Hematopoietic multipotent progenitor cell treated with erythropoietin and hydrocortisone succinate and interleukin-3 and kit ligand, for 6 days (in vitro differentiated cells): ENCODE measurements at places on chromosomes 7 and 10.

GRCh38 chr10:33046792-33047191 is 88.8 kb upstream of the ITGB1 start:
- no peak for DNase-seq

GRCh38 chr10:71970331-71970730 is 6.1 kb downstream of the CHST3 start:
- DNase-seq: no peak

GRCh38 chr10:55091691-55092328 is 290.8 kb upstream of the PCDH15 start:
- peak; percentile 55 for DNase-seq

GRCh38 chr7:132200141-132200540 is 376.1 kb downstream of the PLXNA4 start:
- no peak for DNase-seq

- no peak for DNase-seq
Measured at GRCh38 chr7:40799493-40800403, 664.9 kb downstream of the SUGCT start.

GRCh38 chr7:14690075-14690474 is 212.5 kb downstream of the DGKB start:
- DNase-seq: peak; percentile 33

GRCh38 chr7:54664235-54665228 is 94.5 kb downstream of the SEC61G start:
- peak; percentile 8 for DNase-seq

- DNase-seq: no peak
Measured at GRCh38 chr7:35379481-35379880, 125.6 kb upstream of the TBX20 start.

GRCh38 chr7:44306606-44307005 is 18.8 kb downstream of the CAMK2B start:
- no peak for DNase-seq

DNA sequence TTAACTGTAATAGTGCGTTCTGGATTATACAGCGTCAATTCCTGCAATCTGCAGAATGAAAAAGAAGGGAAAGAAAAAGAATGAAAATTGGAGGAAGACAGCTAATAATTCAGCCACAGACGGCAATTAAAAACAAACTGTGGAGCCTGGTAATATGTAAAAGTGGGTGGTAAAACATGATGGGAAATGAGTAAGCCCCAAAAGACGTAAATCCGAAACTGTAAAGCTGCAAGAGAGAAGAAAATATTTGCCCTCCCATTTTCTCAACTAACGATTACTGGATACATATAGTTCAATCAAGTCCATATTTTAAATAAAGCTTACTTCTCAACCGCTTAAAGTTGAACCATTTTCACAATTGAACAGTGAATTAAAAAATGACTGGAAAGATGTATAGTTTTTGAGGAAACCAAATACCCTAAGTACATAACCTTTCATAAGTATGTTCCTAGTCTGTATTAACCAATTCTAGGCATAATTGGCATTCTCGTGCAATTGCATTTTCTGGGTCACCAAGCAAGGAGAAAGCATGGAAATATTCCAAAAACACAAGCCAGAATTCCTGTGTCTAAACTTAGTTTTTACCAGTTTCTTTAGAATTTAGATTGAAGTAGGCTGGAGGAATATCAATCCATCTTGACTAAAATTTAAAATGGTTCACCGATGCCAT is 44.8 kb downstream of the MALSU1 start:
- DNase-seq: no peak
